ENCODE measurements at places on chromosomes 16 and 17. TPM values are rescaled to one million over a fixed set of nuclear protein-coding genes. Genes with fewer than 3 reads are reported as not detected.

Gene C17orf50
- not detected for total RNA-seq

Gene GUCY2D
- not detected for total RNA-seq

Gene PRAC2
- 2.1 TPM for total RNA-seq

Gene CCL14
- 3.3 TPM for total RNA-seq

Gene TMC7
- total RNA-seq, result 3.7 TPM

Gene GH1
- not detected for total RNA-seq

Gene CRHR1
- 0.26 TPM for total RNA-seq

Gene VAMP2
- 12.1 TPM for total RNA-seq

Gene SAMD14
- 2.2 TPM for total RNA-seq

Data from urinary bladder (tissue), 4 donors.